IMR-90 (cell line): ENCODE measurements at places on chromosomes 3 and 15.

GRCh38 chr15:48334260-48334659 is 3.0 kb downstream of the DUT start:
- DNase-seq: no peak

- DNase-seq: peak; percentile 6
These were observed 320.0 kb upstream of the ROBO1 start for GRCh38 chr3:80087767-80088166.

GRCh38 chr3:122246199-122246598 is 62.7 kb downstream of the CASR start:
- peak; percentile 20 for DNase-seq

DNA sequence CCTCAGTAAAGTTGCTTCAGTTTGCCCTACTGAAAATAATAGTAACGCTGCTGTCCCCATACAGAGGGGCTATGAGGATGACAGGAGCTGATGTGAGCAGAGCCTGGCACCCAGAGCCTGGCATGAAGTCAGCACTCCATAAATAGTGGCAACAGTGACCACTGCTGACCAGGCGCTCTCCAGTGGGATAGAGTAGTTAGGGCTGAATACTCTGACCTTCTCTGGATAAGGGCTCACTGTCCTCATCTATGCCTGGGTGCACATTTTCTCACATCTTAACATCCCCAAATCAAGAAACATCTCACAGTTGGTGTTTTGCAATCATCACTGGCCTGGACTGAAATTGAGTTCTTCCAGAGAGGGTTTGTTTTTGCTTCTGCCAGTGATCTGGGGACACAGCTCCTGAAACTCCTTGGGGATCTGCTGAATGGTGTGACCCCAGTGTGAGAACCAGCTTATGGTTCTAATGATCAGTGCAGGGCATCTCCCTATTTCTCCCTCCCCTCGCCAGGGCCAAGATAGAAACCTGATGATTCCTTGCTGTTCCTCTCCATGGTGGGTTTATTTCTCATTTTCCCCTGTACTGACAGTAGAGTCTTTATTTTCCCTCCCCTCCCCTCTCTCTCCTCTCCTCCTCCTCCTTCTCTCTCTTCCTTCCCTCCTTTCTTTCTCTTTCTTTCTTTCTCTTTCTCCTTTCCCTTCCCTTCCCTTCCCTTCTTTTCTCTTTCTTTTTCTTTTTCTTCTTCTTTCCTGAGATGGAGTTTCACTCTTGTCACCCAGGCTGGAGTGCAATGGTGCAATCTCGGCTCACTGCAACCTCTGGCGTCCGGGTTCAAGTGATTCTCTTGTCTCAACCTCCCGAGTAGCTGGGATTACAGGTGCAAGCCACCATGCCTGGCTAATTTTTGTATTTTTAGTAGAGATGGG is 3.5 kb upstream of the PCSK6 start:
- no peak for DNase-seq

GRCh38 chr3:46860810-46861604 is 2.2 kb downstream of the MYL3 start:
- no peak for DNase-seq

- no peak for DNase-seq
These were observed 97.4 kb downstream of the PGPEP1L start for GRCh38 chr15:98909968-98910885.

DNA sequence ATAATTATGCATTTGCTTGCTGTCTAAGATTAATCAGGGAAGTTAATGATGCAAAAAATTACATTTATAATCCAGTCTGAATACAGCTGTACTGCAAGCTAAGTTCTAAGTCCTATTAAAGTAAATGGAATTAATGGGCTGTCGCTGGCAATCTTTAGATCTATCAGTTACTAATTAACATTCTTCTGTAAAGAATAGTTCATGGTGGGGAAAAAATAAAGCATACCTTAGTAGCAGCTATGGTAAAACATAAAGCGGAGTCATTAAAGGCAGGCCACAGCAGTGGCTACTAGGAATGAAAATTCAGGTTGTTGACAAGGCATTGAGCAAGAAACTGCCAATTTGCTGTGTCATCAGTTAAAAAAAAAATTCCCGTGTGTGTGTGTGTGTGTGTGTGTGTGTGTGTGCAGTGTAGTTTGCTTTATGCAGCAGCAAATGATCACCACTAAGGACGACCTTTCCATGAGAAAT is 129.8 kb downstream of the ZNF385D start:
- peak; percentile 22 for DNase-seq

GRCh38 chr3:38623539-38623938 is 25.9 kb downstream of the SCN5A start:
- DNase-seq: no peak
